ENCODE measurements at places on chromosomes 4 and X. TPM values are rescaled to one million over a fixed set of nuclear protein-coding genes. Genes with fewer than 3 reads are reported as not detected.
A peak's percentile ranks its signal among the peaks of the same experiment; 100 is the strongest.

Gene SLIT2
- 12.1 TPM for total RNA-seq

Gene CPEB2
- 23.7 TPM for total RNA-seq

Gene RASL11B
- total RNA-seq = 3.7 TPM

Gene BANK1
- total RNA-seq = 0.35 TPM

Gene OR13H1
- total RNA-seq = not detected

Gene GAGE1
- total RNA-seq = not detected

Gene MSN
- 131 TPM for total RNA-seq

Gene RAB33A
- total RNA-seq = 0.32 TPM

Gene FRMD7
- not detected for total RNA-seq

Gene ZNF157
- total RNA-seq = not detected

Gene GYG2
- total RNA-seq = 1.5 TPM

Gene CPLX1
- 3.1 TPM for total RNA-seq

GRCh38 chrX:103774070-103774642 is 2.5 kb upstream of the PLP1 start:
- DNase-seq = no peak

- no peak for DNase-seq
Observed at GRCh38 chrX:49710744-49711319, 15.0 kb upstream of the PAGE1 start.

DNA sequence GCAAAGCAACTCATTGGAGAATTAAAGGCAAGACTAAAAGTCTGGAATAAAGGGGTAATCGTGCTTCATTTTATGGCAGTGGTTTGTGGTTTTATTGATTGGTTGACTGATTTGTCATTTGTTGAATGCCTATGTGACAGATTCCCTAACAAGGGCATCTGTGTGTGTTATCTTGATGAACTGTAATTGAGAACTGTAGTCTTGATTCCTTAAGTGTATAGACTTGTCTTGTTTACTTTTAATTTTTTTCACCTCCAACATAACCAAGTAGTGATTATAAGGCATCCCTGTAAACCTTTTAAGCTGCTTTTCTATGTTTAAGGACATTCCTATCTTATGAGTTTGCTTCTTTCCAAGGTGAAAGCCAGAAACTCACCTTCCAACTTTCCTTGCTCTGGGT is 216.0 kb upstream of the TAPT1 start:
- DNase-seq = no peak

- no peak for DNase-seq
Observed at GRCh38 chr4:175770555-175770954, 41.5 kb downstream of the GPM6A start.

DNA sequence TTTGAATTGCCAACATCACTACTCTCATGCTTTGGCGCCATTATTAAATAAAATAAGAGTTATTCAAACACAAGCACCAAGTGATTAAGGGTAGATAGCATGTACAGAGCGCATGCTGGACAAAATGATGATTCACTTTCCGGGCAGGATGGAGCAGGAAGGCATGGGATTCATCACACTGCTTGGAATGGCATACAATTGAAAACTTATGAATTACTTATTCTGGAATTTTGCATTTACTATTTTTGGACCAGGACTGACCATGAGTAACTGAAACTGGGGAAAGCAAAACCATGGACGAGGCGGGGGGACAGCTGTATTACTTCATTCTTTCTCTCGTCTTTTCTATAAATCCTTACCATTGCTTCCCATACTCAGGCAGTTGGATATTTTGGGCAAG is 28.5 kb upstream of the FGF5 start:
- DNase-seq = no peak

DNA sequence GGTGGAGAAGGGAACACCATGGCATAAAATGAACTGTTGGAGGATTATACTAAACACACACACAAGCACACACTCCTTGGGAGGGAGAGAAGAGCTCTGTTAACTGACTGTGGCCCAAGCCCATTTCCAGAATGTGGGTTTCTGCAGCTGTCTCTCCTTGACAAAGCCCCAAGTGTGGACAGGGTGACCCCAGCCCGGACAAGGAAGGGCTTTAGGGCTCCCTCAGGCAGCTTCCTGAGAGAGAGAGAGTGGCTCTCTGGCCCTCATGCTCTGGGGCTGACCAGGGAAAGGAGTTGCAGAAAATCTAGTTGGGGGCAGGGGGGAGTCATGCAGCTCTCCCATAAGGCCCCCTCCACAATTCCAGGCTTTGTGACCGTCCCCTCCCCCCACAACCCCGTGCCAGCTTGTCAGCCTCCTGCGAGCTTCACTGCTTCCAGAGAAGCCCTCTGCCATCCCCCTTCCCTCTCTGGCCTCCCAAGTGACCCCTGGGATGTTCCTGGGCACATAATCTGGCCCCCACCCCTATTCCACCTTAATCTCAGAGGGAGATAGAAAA is 590 bp downstream of the ARHGEF9 start:
- DNase-seq = no peak

DNA sequence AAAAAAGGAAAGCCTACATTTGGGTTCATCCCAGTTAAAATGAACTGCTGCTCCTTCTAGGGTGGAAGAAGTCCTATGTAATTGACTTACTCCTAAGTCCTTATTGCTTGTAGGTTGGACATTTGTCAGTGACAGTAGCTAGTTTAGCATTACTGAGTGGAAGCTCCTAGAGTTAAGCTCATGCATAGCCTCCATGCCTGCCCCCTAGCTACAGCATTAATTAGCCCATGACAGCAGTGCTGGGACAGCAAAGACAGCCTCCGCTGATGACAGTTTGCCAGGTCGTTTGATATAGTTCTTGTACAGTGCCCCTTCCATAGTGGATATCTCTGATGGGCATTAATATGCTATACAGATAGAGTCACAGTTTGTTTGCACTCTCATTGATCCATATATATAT is 18.7 kb upstream of the GALNTL6 start:
- DNase-seq = no peak

- DNase-seq = peak; percentile 37
Observed at GRCh38 chr4:3715061-3715854, 50.9 kb upstream of the ADRA2C start.

GRCh38 chr4:48352793-48353192 is 11.5 kb downstream of the SLAIN2 start:
- no peak for DNase-seq

- no peak for DNase-seq
Observed at GRCh38 chrX:152926923-152927322, 29.1 kb downstream of the ZNF185 start.

DNA sequence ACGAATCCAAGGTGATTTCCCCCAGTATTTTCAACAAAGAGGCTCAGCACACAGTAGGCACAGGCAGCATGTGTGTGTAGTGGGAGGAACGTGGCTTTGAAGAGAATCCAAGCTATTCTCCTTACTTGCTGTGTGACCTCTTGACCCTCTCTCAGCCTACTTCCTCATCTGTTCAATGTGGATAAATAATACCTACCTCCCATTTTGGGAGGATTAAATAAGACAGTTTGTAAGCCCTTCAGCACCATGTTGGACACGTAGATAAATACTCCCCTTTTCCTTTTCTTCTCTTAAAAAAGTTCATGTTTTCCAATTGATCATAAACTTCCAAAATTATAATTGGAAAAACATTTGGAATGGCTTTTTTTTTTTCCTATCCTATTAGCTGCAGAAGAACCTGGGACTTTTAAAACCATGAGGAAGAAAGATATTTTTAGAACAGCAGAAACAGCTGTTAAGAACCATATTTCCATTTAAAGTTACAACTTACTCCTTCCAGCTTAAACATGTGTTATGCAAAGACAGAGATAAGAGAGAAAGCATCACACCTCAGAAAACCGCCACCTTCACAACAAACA is 56.1 kb upstream of the TMEM131L start:
- no peak for DNase-seq

GRCh38 chr4:127048376-127049044 is 584.2 kb upstream of the INTU start:
- DNase-seq = no peak

- DNase-seq = peak; percentile 61
Observed at GRCh38 chr4:78057135-78057599, at the start of gene FRAS1. TSS of gene FRAS1 (plus strand) at chr4:78057323. CDS start at chr4:78058010, 687 bp downstream.

DNA sequence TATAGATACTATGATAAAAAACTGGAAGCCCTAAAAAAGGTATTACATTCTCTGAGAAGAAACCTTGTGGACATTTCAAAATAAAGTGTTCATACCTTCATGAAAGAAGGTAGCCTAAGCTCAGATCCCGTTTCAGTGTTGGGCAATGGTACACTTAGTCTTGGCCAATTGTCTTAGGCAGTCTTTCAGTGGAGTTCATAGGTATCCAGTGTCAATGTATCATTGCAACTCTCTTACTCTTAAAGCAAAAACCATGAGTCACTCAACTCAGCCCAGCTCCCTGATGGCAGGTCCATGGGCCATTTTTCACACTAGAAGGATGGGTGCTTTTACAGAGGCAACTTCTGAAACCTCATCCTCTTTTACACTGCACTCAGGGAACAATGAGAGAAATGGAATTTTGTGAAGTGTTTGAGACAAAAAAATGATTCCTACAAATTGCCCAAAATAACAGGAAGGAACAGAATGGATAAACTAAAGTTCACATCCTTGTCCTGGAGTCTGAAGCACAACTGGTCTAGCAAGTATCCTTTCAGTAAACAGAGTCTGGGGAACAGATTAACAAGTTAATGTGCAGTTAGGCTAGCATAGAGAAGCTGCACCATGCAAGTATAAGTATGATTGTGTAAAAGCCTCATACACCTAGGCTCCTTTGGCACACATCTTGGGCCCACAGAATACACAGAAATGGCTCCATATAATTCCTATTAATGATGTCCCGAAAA is 7.0 kb upstream of the ZNF827 start:
- no peak for DNase-seq

GRCh38 chrX:51144828-51145442 is 187.7 kb upstream of the NUDT10 start:
- DNase-seq = no peak

DNA sequence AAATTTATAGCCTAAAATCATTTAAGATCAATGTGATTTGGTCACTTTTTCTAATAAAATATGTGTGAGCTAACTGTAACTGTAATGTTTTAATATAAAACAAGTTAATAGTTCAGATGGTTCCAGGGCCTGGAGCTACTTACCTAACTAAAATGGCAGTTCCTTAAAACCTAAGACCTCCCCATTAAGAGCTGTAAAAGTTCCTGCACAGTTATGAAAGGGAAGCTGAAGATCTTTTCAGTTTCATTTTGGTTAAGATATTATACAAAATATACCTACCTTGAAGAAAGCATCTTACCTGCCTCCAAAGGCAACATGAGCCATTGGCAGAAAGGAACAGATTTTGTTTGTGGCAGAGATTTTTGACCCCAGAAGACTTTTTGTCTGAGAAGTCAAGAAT is 30.1 kb downstream of the HPF1 start:
- DNase-seq = no peak

GRCh38 chr4:47088298-47088697 is 56.9 kb downstream of the GABRB1 start:
- no peak for DNase-seq

GRCh38 chr4:173530326-173531085 is 477 bp upstream of the HAND2 start:
- DNase-seq = no peak

DNA sequence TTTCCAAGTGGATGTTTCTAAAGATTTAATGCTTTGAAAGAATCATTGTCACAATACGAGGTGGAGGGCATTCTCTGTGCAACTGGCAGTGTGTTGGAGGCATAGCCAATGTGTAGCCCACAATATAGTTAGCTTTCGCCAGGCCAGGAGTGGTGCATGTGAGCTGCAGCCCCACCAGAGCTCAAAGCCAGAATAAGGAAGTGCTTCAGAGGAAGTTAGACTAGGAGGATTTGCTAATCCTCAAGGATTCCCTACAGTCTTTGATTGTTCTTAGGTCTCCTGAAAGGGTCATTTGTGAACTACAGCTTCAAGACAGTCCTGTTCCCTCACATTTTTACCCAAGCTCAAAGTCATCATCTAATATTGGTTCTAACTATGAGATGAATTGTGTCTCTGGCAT is 16.4 kb downstream of the TRPC5OS start:
- DNase-seq = no peak

All from Right ventricle myocardium inferior (tissue), 1 donor.